GM20000 (cell line): ENCODE measurements at places on chromosomes 11 and 22.

- DNase-seq: no peak
Observed at GRCh38 chr11:81165164-81165563, 1568.5 kb downstream of the FAM181B start.

DNA sequence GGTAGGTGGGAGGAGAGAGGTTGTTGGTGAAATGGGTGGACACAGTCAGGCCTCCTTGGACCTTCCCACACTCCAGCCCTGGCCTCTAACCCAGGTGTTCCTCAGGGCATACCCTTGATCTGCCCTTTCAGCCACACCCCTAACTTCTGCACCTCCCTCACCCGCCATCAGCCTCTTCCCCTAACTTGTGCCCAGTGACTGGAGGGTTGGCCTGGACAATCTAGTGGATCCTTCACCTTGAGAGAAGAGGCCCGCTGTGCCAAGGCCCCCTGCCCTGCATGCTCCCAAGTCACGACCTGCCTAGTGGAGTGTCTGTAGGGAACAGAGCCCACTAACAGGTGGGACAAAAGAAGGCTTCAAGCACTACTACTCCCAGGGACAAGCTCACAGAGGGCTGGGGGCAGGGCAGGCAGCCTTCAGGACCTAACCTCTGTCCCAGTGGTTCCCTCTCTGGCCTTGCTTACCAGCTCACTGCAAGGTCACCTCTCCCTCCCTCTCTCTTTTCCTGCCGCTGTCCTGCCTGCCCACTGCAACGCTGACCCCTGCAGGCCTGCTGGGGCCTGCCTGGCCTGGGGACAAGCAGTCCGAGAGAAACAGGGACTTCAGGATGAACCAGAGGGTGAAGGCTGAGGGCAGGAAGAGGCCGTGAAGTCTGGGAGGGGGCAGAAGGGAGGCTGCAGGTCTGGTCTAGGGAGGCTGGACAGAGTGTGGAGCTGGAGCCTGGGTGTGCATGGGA is 3.3 kb downstream of the SYT7 start:
- no peak for DNase-seq

GRCh38 chr11:68436985-68437926 is 23.3 kb upstream of the PPP6R3 start:
- no peak for DNase-seq

DNA sequence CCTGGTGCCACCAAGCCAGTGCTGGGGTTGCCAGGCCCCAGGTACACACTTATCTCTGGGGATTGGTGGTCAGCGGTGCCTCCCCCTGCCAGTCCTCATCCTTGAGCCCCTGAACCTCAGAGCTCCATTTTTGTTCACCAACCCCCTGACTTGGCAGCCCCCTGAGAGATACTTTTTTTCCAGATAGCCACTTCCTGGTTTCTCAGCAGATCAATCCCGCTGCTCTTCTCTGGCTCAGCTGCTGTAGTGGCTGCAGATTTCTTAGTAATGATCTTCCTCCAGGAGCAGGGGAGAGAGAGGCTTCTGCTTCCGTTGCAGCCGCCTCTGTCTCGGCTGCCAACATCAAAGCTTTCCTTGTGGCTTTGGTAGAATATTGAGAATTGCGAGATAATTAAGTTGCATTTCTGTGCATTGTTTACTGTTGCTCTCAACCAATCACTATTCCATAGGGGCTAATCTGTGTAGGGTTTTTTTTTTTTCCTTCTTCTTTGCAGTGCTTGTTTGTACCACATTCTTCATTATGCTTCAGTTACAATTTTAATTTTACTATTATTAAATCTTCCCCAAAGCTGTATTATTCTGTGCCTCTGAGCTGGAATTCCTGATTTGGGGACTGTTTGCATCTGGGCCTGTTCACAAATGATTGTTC is 92.1 kb downstream of the PKNOX2 start:
- DNase-seq: no peak

- DNase-seq: no peak
Observed at GRCh38 chr22:33785283-33785968, 134.8 kb downstream of the LARGE1 start.

- no peak for DNase-seq
Observed at GRCh38 chr11:66688561-66689534, 11.2 kb upstream of the RBM4B start.

DNA sequence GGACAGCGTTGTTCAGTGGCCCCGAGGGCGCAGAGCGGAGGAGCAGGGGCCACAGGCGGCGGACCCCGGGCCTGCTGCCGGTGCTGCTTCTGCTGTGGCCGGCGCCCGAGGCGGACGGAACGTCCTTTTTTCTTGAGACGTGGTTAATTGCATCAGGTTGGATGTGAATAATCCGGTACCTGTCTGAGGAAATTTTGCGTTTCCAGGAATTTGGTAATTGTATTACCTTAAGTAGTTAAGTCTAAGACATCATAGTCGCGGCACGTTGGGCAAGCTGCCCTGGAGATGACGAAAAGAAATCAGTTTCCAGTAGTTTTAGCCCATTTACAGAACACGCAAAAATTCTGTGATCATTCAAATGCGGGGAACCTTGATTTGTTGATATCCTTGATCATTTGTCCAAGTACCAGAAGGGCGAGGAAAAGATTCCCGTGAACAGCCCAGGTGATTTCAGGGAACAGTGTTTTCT is 789 bp downstream of the SPECC1L start:
- no peak for DNase-seq

- DNase-seq: no peak
Observed at GRCh38 chr11:1650918-1651262, 21.3 kb downstream of the KRTAP5-5 start.

DNA sequence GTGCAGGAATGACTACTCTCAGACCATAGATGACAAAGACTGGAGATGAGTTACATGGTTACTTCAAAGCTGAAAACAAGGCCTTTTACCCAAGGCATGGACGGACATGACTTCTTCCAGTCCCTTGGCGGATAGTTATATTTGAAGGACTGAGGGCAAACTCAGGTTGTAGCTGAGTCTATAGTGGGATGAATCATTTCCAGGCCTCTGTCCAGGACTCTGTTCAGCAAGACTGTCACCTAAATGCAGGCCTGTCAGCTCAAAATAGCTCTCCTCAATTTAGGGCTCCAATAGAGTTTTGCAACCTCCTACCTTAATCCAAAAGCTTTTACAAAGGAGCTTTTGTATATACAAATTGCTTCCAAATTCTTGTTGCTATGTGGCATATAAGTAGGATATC is 24.3 kb upstream of the OR52J3 start:
- DNase-seq: no peak
